KBM-7 (cell line): ENCODE measurements at places on chromosomes 7 and 10.

DNA sequence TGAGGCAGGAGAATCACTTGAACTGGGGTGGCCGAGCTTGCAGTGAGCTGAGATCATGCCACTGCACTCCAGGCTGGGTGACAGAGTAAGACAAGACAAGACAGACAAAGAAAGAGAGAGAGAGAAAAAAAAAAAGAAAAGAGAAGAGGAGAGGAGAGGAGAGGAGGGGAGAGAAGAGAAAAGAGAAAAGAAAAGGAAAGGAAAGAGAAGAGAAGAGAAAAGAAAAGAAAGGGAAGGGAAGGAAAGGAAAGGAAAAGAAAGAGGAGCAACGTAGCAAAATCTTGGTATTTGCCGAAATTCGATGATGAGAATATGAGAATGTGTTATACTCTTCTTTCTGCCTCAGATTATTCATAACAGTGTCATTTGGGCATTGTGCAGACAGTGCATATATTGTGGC, 101.2 kb upstream of the PFKP start:
- DNase-seq, result no peak

GRCh38 chr10:118672766-118673715, 77.6 kb upstream of the PRLHR start:
- no peak for DNase-seq

DNA sequence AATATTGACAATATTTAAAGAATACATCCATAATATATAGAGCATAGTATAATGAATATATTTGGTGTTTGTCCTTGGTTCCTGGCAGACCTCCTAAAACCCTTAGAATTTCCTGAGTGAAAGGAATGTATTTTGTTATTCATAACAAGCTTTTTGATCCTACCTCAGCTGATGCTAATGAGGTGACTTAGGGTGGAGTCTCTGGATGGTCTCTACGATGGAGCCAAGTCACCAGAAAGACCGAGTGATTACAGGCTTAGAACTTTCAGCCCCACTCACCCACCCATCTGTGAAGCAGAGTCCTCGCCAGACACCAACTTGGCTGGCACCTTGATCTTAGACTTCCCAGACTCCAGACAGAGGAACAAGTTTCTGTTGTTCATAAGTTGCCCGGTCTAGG, 35.9 kb downstream of the UPF2 start:
- no peak for DNase-seq

DNA sequence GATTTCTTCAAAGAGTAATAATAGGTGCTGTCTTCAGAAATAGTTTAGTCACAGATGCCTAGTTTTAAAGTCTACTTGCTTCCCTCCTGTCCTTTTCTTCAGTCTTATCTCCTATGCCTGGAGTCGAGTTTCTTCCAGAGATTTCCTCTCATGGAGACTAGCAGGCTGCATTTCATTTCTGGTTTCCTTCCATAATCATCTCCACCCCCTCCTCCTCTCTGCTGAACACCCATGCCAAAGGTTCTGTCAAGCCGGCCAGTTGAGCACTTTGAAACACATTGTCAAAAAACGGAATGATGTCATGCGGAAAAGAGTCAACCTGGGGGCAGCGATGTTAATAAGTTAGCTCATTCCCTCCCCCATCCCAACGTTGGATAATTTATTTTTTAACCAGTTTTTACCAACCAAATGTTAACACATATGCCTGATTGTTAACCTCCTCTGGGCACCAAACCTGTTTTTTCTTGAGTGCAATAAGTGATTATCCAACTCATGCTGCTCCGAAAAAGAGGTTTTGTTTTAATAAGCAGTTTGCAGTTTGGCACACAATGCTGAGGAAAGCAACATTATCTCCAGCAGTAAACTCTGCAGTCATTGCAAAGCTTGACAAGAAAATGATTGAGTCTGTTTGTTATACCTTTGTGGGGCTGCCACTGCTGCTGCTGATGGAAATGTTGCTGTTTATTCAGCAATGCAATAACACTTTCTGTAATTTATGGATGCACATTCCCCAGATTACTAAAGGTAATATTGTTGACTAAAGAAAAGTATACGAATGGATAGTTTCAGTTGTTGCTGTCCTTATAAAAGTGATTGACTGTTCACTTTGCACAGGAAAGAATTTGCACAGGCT, 161.6 kb downstream of the LRMDA start:
- DNase-seq, result no peak

DNA sequence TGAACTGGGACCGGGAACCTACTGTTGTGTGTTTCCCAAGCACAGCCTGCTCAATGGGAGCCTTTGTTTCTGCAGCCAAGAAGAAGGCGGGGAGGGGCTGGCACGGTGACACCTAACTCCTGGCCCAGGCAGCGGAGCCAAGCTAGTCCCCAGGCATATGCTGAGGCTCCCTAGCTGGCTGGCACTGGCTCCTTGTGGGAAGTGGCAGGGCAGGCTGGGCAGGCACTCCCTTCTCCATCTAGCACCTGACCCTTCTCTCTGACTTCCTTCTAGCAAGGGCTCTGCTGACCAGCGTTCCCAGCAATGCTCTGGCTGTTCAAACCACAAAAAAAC, 325.0 kb downstream of the PLXNA4 start:
- no peak for DNase-seq

- no peak for DNase-seq
These were observed 19.4 kb downstream of the ZFAND2A start for GRCh38 chr7:1140476-1141104.

GRCh38 chr7:147968046-147968610, 622.4 kb upstream of the C7orf33 start:
- no peak for DNase-seq

GRCh38 chr7:110421490-110422241, 669.3 kb upstream of the LRRN3 start:
- no peak for DNase-seq
